SK-MEL-5 (cell line): ENCODE measurements at places on chromosomes 4 and X. TPM values are rescaled to one million over a fixed set of nuclear protein-coding genes. Genes with fewer than 3 reads are reported as not detected.
A peak's percentile ranks its signal among the peaks of the same experiment; 100 is the strongest.

AVPR2 gene
- 0.26 and 0.27 TPM in 2 replicates for total RNA-seq

DNA sequence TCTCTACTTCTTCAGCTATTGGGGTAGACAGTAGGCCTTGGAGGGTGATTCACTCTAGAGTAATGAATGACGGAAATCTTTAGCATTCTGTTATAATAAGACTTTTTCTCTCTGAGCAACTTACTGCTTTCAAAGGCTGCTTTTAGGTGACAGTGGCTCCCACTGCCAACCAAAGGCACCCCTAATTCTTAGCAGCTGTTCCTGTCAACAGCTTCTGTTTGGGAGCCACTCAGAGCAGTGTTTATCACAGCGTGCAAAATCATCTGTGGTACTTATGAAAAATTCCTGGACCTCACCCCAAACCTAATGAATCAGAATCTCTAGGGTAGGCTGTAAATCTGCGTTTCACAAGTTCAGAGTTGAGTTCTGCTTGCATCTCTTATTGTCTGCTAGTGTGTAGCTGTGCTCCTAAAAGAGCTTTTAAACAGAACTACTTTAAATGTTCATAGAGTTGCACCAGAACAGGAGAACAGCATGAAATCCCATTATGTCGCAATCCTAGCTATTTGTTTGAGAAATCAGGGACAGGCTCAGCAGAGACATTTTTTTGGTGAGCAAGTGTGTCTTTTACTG is 52.8 kb upstream of the POU4F2 start:
- DNase-seq, result no peak

DNA sequence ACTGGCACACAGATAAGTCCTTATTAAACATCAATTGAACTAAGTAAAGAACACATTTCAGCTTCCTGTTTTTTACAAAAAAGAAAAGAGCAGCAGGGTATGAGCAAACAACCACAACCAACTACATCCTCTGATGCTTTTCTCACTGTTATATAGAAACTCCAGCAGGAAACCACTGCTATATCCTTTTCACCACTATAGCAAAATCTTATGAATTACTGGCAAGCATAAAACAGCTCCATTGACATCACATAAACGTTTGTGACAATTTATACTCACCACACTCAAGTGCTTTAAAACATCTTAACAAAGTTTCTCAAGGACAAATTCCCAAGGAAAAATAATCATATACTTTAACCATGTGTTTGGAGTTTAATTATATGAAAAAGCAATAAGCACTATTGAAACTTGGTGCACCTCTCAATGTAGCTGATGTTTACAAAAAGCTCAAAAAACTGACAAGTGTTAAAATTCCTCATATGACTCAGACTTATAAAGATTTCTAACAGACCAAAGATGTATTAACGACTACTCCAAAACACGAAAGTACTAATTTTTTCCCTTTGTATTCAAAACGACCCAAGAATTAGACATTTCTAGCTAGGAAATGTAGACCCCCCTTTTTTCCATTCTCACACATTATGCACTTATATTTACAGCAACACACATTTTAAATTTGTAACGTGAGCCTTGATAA is 12.9 kb downstream of the GPRIN3 start:
- DNase-seq, result no peak

- DNase-seq, result no peak
Measured at GRCh38 chr4:42945874-42946273, 53.4 kb downstream of the GRXCR1 start.

DNA sequence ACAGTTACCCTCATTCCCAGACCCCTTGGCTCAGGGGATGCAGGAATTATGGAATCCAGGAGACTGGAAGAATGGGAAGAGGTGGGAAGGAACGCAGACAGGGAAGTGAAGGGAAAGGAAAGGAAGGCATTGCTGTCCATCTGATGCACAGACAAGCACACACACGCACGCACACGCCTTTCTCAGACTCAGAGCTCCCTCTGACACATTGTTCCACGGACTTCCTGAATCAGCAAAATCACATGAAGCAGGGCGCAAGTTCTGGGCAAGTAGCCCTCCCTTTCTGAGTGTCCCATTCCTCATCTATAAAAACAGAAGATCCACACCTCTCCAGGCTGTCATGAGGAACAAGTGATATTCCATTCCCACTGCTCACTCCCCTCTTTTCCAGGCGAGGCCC is 13.2 kb downstream of the IQSEC2 start:
- no peak for DNase-seq

KLB gene
- not detected in 2 replicates for total RNA-seq

NUDT11 gene
- 9.3 and 9.6 TPM in 2 replicates for total RNA-seq

- peak; percentile 53 for DNase-seq
Measured at GRCh38 chr4:76874176-76874575, 23.8 kb downstream of the SOWAHB start.

AFF2 gene
- 0.05 TPM in 1 of 2 replicates, not detected in the other for total RNA-seq

DCAF8L2 gene
- 0.90 and 1.8 TPM in 2 replicates for total RNA-seq

- peak; percentile 0 for DNase-seq
Measured at GRCh38 chrX:136589966-136590365, 58.0 kb downstream of the VGLL1 start.

GRCh38 chr4:14065406-14065805 is 437.9 kb upstream of the BOD1L1 start:
- DNase-seq, result no peak

PF4V1 gene
- not detected in 2 replicates for total RNA-seq

- DNase-seq, result peak; percentile 31
Measured at GRCh38 chr4:112853662-112854256, 195.7 kb upstream of the ANK2 start.

DNA sequence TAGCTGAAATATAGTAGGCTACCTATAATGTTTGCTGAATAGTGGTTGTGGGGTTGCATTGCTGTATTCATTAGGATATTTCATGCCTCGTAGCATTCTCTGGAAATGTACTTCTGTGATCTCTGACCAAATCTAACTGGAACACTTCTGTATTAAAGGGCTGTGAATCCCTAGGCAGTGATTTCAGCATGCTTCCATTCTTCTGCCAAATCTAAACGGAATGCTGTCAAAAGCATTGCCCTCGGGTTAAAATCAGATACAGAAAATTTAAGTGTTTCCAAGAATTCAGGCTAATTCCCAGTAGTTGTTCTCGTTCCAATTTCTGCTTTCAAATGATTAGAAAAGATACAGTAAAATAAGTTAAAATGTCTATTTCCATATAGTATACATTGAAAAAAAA is 1847.5 kb upstream of the IGFBP7 start:
- no peak for DNase-seq

DNA sequence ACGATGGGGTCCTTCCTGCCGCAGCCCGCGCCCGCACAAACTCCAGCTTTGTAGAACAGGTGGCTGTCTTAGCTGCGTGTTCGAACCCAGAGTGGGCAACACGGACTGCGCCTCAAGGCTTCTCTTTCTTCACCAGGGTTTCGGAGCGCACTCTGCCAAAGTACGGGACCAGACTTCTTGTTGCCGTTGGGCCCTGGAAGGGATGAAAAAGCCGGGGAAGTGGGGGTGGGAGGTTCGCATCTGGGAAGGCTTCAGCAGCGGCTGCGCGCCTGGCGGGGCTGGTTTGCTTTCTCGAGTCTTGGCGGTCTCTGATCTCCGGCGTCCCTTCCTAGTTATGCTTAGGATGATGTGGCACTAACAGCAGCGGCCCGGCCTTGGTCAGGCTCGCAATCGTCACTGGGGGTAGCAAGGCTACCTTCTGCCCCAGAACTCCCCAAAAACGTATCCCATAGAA is 673 bp downstream of the PARM1 start:
- no peak for DNase-seq

DNA sequence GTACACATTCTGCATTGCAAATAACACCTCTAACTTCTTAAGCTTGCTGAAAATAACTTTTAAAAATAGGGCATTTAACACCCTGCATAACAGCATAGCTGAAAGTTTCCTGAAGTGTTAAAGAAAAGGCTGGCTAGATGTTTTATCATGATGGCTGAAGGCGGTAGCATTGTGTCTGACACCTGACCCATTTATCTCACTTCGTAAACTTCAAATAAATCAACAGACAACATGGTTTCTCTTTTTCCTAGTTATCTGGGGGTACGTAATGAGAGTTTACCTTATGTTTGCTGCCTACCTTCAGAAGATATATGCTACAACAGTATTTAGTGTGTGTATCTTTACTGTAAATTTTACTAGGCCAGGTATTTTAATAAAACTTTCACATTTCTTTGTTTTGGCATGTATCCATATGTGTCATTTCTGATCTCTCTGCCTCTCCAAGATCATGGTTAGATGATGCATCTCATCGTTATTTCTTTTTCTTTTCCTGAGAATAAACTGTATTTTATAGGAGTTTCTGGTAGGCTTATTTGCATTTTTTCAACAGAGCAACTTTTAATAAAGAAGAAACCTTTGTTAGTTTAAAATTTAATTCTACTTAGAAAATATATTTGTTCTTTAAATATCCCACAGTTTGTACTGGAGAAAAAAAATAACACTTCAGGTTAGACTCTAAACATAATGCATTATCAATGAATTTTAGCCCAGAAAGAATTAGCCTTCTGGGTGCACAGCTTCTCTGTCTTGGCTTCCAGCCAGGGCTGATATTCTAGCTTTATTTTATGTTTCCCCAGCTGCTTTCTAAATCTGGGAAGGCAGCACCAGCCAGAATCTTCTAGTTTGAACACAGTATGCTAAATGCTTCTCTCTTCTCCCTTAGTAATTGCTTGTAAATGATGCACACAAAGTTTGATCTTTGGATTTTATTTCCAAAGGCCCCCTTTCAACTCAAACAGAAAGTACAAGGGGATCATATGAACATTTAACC is 2.9 kb downstream of the NDST4 start:
- no peak for DNase-seq

GRCh38 chr4:114396808-114397207 is 201.8 kb upstream of the UGT8 start:
- no peak for DNase-seq

DNA sequence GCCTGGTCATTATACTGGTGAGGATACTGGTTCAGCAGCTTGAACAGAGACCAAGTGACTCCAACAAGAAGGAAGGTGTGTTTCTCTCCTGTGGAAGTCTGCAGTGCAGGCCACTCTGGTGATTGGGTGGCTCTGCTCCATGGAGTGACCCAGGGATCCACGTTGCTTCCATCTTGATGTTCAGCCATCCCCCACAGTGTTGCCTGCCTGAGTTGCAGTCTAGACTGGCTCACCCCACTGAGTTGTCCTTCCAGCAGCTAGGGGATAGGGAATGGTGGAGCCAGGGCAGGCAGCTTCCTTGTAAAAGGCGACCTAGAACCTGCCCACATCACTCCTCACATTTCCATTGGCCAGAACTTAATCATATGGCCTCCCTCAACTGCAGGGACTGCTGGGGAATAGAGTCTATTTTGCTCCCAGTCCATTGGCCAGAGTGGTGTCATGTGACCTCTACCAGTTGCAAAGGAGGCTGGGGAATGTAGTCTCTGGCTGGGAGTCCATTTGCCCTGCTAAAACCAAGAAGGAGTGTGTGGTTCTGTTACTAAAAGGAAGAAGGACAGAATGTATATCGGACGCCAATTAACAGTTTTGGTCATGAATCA is 8.0 kb downstream of the MAN2B2 start:
- peak; percentile 61 for DNase-seq

INTU gene
- 2.8 and 3.2 TPM in 2 replicates for total RNA-seq

- no peak for DNase-seq
Measured at GRCh38 chr4:109554971-109555370, 5.1 kb upstream of the MCUB start.

DNA sequence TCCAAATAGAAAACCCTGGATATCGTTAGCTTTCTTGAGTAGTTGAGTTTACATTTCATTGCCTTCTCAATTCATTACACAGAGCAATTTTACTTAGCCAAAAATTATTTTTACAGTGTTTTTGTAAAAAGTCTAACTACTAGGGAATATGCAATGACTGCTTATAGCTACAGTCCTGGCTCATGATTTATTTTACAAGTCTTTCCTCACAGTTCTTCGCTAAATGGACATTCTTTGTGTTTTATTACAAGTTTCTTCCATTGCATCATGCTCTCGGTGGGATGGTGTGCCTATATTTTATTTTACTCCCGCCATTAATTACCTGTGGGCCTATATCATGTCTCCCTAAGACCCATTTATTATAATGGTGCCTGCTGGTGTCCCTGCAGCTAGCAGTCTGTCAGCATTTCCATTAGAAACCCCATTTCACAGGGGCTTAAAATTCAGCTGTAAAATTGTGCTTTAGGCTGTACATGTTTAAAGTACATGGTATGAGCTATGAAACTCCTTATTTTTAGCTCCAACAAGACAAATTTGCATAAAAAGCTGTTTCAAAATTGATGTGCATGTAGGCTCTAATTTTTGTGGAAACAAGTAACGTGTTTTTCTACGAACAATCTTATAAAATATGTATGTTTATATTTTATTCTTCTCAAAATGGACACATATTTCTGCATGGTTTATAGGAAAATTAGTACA is 227.4 kb downstream of the SLC7A11 start:
- DNase-seq, result no peak

DNA sequence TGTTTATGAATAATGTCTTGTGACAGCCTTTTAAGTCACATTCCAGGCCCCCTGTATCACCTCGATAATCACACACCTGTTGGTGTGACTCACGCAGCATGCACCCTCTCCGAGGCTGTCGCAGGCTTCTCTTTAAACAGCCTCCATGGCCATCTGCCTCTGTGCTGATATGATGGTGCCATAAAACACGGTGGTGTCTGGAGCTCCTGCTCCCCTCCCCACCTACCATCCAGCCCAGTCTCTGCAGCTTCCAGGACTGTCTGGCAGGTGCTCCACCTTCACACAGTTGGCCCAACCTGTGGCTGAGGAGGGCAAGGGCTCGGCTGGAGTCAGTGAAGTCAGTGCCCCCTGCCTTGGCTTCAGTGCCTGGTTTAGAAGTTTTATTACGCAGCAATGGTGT is 173.8 kb upstream of the RPL34 start:
- no peak for DNase-seq

- no peak for DNase-seq
Measured at GRCh38 chrX:11472381-11472780, 179.2 kb downstream of the AMELX start.

GRCh38 chrX:152798945-152799344 is 29.5 kb upstream of the MAGEA6 start:
- DNase-seq, result no peak

GRCh38 chr4:122681568-122681967 is 50.9 kb upstream of the BBS12 start:
- DNase-seq, result no peak
